ENCODE measurements at places on chromosomes 6 and 20.

DNA sequence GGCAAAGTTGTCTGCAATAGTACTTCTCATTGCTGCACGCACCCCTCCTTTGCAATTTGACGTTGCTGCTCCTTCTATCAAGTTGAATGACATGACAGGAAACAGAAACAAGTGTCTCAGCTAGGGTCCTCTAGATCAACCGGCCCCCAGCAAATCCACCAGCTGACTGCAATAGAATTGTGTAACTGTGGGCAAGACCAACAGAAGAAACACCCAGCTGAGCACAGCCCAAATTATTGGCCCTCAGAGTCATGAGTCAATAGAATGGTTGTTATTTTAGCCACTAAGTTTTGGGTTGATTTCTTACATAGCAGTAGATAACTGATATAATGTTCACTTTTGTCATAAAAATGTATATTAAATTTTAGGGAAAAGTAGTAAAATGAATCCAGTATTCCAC is 202.7 kb downstream of the MAFB start:
- DNase-seq: no peak

GRCh38 chr20:12827816-12828385 is 180.9 kb upstream of the SPTLC3 start:
- no peak for DNase-seq

- no peak for DNase-seq
Measured at GRCh38 chr6:167960579-167960978, 36.9 kb upstream of the KIF25 start.

- DNase-seq: no peak
Measured at GRCh38 chr6:168937054-168937453, 316.6 kb downstream of the THBS2 start.

- no peak for DNase-seq
Measured at GRCh38 chr20:47205577-47206123, 150.8 kb downstream of the ZMYND8 start.

DNA sequence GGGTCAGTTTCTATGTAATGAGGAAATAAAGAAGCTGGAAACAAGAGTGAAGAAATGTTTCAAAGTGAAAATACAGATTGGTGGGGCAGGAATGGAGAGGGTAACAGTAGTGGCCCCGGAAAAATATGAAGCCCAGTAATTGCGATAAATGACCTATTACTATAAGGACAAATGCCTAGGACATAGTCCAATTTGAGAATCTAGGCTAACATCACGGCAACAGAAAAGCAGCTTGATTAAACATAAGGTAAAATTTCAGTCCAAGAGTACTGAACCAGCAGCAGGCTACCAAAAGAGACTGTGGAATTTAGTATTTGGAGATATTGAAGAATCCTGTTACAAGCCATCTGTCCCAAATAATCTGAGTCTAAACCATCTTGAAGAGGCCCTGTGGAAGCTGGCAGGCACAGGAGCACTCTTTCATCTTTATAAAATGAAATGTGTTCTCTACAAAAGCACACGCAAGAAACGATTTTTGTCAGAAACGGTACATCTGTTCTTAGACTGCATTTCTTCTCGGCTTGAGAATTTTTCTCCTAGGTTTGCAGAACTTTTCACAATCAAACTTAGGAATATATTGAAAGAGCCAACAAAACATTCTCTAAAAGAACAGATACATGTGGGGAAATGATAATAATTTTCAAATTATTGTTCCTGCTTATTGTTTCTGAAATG is 49.3 kb downstream of the ELOVL5 start:
- no peak for DNase-seq

- no peak for DNase-seq
Measured at GRCh38 chr6:136333824-136334464, 44.3 kb upstream of the BCLAF1 start.

- no peak for DNase-seq
Measured at GRCh38 chr6:15331629-15332251, 85.9 kb downstream of the JARID2 start.

DNA sequence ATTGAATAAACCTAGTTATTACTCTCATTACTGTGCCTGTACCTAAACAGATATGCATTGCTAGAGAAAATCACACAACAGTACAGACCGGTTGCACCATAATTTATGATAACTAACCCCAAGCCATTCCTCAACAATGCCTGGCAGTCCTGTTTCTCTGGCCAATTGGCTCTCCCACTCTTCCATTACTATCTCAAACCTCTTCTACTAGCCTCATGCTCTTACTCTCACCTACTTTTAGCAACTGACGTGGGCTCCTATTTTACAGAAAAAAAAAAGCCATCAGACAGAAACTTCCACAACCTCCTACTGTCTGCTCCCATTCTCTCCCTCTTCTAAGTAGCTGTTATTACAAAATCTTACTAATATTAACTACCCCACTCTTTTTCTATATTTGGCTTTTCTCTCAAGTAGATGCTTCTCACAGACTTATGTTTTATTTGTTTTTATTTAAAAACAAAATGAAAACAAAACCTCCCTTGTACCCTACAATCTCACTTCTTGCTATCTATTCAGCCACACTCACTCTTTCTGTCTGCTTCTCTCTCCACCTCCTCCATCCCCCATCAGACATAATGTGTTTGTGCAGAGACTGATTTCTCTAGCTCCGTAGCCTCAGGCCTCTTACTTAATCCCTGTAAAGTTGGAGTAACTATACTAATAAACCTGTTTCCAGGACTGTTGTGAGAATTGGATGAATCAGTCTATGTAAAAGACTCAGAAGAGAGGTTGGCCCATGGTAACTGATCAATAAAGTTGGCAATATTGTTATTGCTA is 9.1 kb downstream of the GOPC start:
- no peak for DNase-seq

DNA sequence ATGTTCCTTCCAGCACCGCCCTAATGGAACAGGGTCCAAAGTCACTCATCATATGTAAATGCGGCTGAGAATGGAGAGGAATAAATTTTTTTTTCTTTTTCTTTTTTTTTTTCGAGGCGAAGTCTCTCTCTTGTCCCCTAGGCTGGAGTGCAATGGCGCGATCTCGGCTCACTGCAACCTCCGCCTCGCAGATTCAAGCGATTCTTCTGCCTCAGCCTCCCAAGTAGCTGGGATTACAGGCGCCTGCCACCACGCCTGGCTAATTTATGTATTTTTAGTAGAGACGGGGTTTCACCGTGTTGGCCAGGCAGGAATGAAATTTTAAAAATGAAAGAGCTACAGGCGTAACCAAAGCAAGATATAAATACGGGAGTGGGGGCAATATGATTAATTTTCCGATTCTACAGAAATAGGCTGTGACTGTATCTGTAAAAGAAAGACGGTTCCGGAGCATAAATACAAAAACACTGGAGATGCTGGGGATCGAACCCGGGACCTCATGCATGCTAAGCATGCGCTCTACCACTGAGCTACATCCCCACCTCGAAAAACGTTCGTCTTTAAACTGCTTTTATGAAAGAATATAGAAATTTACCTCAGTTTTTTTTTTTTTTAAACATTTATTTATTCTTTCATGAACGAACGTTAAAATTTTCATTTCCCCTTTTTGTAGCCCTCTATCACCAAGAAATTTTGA is 132.2 kb downstream of the GPX5 start:
- DNase-seq: peak; percentile 44

DNA sequence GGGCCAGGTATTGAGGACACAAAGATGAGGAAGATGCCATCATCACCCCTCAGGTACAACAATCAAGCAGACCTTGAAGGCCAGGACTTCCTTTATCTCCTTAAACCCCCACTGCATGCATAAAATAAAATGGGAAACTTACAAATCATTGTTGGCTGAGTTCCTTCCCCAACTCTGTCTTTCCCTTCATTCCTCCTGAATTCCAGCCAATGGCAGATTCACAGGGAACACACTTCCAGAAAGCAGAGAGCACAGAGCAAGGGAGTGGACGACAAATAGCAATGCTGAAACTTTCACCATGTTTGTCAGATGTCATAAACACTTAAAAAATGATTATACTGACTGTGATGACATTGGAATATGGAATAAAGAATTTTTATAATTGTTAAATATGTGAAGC is 37.3 kb upstream of the NXT1 start:
- no peak for DNase-seq

DNA sequence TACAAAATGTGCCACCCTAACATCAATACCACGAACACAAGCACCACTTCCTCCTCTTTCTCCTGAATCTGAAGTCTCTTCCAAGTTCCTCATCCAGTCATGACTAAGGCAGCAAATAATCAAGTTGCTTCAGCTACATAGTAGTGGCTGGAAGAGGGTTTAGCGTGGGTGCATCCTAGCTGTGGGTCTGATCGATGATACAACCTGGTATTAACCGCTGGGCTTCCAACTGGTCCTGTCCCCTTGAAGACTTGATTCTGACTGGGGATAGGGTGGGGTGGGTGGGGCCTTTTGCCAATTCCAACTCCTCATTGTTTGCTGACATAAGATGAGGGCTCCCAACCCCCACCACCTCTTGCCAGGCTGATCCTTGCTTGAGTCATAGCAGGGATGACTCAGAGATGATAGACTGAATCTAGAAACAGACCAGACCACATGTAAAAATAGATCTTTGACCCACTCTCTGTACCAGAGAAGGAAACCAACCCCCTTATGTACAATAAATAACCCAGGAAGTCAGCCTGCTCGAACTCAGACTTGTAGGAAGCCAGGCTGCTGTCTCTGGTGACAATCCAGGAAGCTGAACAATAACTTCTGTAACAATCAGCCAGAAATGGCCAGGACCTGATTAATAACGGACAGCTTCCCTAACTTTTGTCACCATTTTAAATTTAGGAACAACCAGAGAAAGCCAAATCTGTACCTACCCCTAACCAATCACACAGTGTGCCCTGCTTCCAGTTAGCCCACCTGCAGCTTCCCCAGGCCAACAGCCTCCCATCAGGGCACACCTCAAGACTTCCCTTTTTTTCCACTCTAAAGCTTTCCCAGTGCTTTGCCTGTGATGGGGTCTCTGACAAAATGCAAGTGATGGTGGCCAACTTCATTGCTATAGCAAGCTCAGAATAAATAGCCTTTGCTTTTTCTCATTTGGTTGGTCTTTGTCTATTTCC is 68.9 kb upstream of the FAM184A start:
- DNase-seq: peak; percentile 58

DNA sequence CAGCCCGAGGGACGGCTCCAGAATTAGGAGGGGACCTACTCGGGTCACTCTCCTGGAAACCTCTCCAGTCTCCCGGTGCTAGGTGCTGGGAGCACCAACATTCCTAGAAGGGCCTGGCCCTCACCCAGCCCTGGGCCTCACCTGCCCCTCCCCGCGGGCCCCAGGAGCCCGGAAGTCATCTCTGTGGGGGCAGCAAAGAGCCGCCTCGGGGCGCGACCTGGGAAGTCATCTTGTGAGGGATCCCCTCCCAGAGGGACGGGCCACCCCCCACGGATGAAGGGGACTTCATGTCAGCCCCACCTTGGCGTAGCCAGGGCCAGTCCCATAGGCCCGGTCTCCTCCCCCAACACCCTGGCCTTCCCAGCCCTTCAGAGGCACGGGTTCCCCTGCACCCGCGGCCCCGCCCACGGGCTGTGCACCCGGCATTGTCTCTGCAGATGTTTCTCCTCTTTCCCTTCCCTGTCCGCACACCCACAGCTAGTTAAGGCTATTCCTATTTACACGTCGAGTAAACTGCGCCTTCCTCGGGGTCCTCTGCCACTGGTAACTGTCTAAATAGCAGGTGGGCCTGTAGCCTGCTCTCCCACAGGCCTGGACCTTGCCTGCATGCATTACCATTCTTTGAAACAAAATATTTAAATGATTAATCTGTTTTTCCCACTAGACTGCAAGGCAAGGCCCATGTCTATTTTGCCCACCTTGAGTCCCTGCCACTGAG is 896 bp upstream of the RNASET2 start:
- no peak for DNase-seq

DNA sequence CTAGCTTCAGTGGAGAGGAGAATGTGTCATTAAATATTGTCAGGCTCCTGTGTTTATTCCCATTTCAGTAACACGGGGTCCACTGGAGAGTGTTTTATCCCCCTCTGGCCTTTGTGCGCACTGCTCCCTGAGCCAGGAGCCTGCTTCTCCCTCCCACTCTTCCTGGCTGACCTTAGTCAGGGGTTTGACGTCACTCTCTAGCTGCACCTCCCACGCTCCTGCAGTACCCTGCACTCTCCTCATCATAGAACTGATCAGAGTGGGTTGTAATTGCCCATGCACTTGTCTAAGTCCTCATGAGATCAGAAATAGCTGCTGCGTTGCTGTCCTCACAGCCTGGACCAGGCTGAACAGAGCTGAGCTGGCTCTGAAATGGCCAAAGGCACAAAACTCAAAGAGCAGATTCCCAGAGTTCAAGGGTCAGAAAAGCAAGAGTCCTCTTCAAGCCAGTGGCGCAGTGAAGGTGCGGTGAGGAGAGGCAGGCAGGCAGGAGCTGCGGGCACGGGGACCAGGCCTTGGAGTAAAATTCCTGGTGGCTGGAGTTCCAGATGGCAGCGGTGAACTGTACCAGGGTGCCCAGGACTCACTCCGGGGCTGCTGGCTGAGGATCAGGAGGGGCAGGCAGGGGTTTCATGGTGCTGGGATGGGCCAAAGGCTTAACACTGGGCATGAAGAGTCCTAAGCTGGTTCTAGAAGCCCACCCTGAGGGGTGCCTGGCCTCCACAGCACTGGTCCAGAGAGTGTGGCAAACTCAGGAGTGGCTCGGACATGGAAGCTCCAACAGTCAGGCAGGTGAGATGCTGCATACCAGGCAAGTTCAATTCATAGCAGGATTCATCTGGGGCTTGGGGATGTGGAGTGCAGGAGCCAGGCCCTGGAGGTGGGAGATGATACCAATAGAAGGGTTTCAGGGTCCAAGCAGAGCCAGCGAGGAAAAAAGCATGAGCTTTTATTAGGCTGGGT is 170.9 kb downstream of the SCP2D1 start:
- DNase-seq: no peak

GRCh38 chr20:62860391-62860923 is 1.2 kb downstream of the TCFL5 start:
- no peak for DNase-seq

DNA sequence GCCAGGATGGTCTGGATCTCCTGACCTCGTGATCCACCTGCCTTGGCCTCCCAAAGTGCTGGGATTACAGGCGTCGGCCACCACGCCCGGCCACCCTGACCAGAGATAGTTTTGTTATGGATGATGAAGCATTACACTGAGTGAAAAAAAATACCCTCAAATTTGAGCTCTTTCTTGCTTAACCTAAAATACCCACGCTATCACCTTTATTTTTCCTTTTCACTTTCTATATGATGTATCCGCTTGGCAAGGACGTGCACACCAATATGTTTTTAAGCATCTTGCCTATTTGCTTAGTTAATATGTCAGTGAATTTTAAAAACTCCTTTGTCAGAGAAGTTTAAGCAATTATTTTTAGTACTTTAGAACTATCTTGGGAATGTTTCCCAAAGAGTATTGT is 150.4 kb downstream of the INSM1 start:
- no peak for DNase-seq

- DNase-seq: no peak
Measured at GRCh38 chr20:59242714-59243626, 57.4 kb upstream of the EDN3 start.

All from omental fat pad (tissue), 4 donors.